ENCODE measurements at places on chromosomes 3 and 15. TPM values are rescaled to one million over a fixed set of nuclear protein-coding genes. Genes with fewer than 3 reads are reported as not detected.

GRCh38 chr3:80889535-80889934 is 871.9 kb downstream of the GBE1 start:
- H3K4me1 ChIP-seq: no peaks in the 10 kb centered on the region
- no peak overlapping the region for H3K4me3 ChIP-seq
- H3K27me3 ChIP-seq: no peaks in the 10 kb centered on the region
- H3K27ac ChIP-seq: no peak overlapping the region

GRCh38 chr3:141000027-141000663 is 51.0 kb upstream of the SPSB4 start:
- no peaks in the 10 kb centered on the region for H3K4me1 ChIP-seq
- peak; percentile 80 for DNase-seq
- H3K27me3 ChIP-seq: no peaks in the 10 kb centered on the region
- H3K4me3 ChIP-seq: no peak overlapping the region
- no peak overlapping the region for H3K27ac ChIP-seq

Gene THRB
- total RNA-seq: 23.5 TPM

- no peaks in the 10 kb centered on the region for H3K27me3 ChIP-seq
- no peak overlapping the region for H3K4me3 ChIP-seq
- no peaks in the 10 kb centered on the region for H3K36me3 ChIP-seq
- peaks cover 2% of the 10 kb centered on the region for H3K4me1 ChIP-seq
Observed at GRCh38 chr15:45714590-45715488, 80.0 kb downstream of the SQOR start.

DNA sequence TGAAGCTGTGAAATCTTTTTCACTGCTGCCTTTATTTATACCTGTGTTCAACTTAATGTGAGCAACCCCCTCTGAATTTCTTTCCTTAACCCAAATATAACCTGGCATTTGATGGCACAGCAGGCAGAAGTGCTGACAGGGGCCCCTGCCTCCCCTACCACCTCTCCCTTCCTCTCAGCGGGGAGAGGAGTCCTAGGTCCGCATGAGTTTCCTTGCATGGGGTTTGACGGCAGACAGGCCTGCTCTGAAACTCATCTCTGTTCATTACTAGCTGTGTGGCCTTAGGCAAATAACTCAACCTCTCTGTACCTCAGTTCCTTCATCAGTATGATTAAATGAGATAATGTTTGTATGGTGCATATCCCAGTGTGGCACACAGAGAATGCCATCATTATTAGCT is 79.7 kb downstream of the SEC22A start:
- no peak for DNase-seq
- H3K27ac ChIP-seq: no peak overlapping the region
- no peaks in the 10 kb centered on the region for H3K27me3 ChIP-seq
- H3K36me3 ChIP-seq: peaks cover 7% of the 10 kb centered on the region
- no peaks in the 10 kb centered on the region for H3K4me1 ChIP-seq

GRCh38 chr3:57809609-57809968 is 53.5 kb downstream of the SLMAP start:
- no peaks in the 10 kb centered on the region for H3K36me3 ChIP-seq
- no peak overlapping the region for H3K4me3 ChIP-seq
- no peaks in the 10 kb centered on the region for H3K27me3 ChIP-seq
- H3K27ac ChIP-seq: no peak overlapping the region

Gene EXOG
- total RNA-seq: 14.0 TPM

- H3K27me3 ChIP-seq: no peaks in the 10 kb centered on the region
- no peak overlapping the region for H3K27ac ChIP-seq
- peak; percentile 55 for DNase-seq
- no peaks in the 10 kb centered on the region for H3K36me3 ChIP-seq
Observed at GRCh38 chr3:29440413-29441305, 159.8 kb downstream of the RBMS3 start.

Gene HYAL3
- total RNA-seq: 1.4 TPM

Gene GCHFR
- total RNA-seq: 85.5 TPM

DNA sequence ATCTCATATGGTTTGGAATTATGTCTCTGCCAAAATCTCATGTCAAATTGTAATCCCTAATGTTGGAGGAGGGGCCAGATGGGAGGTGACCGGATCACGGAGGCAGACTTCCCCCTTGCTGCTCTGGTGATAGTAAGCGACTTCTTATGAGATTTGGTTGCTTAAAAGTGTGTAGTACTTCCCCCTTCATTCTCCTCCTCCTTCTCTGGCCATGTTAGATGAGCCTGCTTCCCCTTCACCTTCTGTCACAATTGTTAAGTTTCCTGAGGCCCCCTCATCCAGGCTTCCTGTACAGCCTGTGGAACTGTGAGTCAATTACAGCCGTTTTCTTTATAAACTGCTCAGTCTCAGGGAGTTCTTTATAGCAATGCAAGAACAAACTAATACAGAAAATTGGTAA is 51.1 kb downstream of the NEDD4 start:
- peak overlapping the region; percentile 16 for H3K27ac ChIP-seq
- no peak overlapping the region for H3K4me3 ChIP-seq
- H3K27me3 ChIP-seq: no peaks in the 10 kb centered on the region
- H3K4me1 ChIP-seq: no peaks in the 10 kb centered on the region
- H3K36me3 ChIP-seq: peaks cover 3% of the 10 kb centered on the region

DNA sequence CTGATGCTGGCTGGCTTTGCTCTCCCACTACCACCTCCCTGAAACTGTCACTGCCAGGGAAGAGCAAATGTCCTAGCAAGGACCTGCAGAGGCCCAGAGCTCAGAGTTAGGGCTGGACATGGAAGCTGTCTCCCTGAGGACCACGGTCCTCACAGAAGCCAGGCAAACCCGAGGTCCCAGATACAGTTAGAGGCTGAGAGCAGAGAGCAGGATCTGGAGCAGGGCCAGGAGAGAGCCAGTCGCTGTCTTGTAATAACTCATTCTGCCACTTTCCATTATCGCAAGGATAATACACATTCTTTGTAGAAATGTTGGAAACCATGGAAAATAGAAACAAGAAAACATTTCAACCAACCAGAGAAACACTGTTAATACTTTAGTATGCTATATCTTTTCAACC is 10.1 kb downstream of the GHSR start:
- H3K36me3 ChIP-seq: no peaks in the 10 kb centered on the region
- no peak overlapping the region for H3K27ac ChIP-seq
- no peak for DNase-seq
- H3K4me3 ChIP-seq: no peak overlapping the region
- peaks cover 7% of the 10 kb centered on the region for H3K27me3 ChIP-seq

DNA sequence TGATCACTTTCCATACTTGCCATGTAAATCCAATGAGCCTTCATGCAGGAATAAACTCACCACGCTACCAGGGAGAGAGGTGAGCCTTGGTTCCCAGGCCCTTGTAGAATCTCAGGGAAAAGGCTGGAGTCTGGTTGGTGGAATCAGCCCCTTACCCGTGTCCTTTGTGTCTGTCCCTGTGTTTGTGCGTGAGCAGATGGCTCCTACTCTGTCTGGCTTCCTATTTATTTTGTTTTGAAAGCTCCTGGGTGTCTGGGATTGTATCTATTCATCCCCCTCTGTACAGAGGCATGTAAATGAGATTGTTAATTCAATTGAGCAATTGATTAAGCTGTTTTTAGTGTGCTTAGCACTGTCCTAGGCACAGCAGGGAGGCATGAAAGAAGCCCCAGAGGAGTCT is 278.1 kb downstream of the THSD4 start:
- no peak overlapping the region for H3K27ac ChIP-seq
- DNase-seq: no peak
- peaks cover 34% of the 10 kb centered on the region for H3K4me1 ChIP-seq
- H3K36me3 ChIP-seq: no peaks in the 10 kb centered on the region

- H3K4me1 ChIP-seq: no peaks in the 10 kb centered on the region
- H3K27ac ChIP-seq: no peak overlapping the region
- no peak overlapping the region for H3K4me3 ChIP-seq
- no peaks in the 10 kb centered on the region for H3K27me3 ChIP-seq
- DNase-seq: no peak
Observed at GRCh38 chr3:193564012-193564411, 9.3 kb upstream of the ATP13A4 start.

Gene KNG1
- total RNA-seq: 0.15 TPM
